LHCN-M2 (cell line): ENCODE measurements at places on chromosomes 7 and 10. TPM values are rescaled to one million over a fixed set of nuclear protein-coding genes. Genes with fewer than 3 reads are reported as not detected.

DNA sequence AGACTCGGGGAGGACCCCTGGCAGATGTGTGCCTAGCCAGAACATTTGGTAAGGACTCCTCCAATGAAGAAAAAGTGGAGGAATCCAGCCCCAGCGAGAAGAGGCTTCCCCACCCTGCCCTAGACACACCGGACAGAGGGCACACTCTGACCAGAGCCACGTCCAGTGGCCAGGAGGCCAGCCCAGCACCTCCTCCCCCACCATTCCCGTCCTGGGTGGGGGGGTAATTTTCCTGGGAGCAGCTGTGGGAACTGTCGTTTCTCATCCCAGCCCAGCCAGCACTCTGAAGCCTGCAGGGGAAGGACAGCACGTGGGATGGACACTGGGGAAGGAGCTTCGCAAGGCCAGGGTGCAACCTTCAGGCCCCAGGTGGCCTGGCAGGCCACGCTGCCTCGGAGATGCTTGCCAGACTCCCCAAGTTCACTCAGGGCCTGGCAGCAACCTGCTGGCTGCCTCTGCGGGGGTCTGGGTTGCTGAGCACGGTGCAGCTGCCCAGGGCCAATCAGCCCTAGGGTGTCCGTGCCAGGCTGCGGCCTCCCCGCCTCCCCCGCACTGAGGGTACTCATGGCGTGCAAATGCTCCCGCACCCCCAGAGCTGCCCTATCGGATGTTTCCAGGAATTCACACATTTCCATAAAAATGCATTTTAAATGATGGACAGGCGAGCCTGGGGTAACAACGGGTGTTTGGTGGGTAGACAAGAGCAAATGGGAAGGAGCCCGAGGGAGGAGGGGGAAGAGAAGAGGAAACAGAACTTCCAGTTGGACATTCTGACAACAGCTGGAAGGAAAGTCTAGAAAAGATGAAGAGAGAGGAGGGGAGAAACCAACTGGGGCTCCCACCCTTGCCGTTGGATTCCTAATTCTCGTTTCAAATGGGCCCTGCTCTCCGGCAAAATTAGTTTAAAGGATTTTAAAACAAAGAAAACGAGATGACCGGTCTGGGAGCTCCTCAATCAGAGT, 1.9 kb upstream of the EN2 start:
- peak; percentile 63 for DNase-seq

DNA sequence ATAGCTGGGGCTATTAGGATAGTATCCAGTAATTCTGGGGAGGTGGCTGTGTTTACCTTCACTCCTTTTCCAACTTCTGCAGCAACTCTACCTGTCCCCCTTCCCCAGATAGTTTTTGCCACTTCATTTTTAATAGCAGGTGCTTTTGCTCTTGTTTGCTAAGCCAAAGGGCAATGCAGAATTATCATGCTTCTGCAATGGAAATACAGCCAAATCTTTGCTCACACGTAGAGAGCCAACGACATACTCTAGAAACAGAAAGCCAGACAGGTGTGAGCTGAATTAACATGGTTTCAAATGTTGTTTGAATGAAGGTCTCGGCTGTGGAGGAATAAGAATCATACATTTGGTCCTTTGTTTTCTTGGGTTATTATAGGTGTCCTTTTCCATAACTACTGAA, 14.4 kb downstream of the PLEKHS1 start:
- no peak for DNase-seq

- DNase-seq, result peak; percentile 78
Observed at GRCh38 chr7:121610243-121610642, 214.1 kb upstream of the FAM3C start.

- DNase-seq, result no peak
Observed at GRCh38 chr10:25778646-25779045, 155.4 kb upstream of the MYO3A start.

Gene GBX1
- total RNA-seq, result not detected in 2 replicates

Gene SLC13A1
- total RNA-seq, result not detected in 2 replicates
